8988T (cell line): ENCODE measurements at places on chromosomes 1 and 21.

DNA sequence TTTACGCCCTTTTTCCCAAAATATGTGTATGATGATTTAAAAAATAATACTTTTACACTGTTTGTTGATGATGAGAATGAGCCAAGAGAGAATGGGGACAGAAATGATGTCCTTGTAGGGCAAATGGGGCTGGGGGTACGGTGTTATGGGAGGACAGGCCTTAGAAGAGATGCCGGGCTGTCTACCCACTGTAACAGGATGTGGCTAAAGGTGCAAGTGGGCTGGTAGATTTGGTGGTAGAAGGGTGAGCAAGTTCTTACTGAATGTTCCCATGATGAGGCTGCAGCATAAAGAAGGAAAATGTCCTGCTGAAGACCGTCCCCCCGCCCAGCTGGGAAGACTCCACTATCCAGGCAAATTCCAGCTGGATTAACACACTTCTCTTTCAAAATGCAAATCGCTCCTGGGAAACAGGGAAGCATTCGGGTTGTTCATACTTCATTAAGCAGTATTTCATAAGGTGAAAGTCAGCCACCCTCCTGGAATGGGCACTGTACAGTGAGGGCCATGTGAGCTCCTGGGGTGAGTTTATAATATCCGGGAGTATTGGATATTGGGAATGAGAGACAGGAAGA lies 14.0 kb downstream of the GPA33 start:
- no peak for DNase-seq

DNA sequence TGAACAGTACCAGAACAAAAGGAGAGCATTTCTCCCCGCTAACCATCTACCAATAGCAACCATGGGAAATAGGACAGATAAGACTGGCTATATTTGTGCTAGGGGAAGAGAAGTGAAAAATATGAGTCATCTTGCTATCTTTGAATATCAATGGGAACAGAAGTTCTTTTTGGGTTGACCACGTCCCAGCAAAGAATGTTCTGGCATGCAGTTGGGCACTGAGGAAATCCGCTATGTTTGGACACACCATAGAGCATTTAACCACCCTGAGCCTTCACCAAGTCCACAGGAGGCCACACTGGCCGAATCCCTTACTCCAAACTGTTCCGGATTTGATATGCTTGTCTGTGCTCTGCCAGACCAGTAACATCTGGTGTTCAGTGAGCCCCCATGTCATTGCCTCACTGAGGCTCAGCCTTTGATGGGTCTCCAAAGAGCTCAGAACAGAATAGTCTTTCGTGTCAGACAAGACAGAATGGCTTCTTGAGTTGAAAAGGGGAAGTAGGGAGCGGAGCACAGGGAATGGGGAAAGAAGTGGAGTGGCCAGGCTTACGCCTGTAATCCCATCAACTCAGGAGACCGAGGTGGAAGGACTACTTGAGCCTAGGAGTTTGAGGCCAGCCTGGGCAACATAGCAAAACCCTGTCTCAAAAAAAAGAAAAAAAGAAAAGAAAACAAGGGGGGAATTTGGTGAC lies 81.4 kb downstream of the SMYD2 start:
- DNase-seq, result no peak

DNA sequence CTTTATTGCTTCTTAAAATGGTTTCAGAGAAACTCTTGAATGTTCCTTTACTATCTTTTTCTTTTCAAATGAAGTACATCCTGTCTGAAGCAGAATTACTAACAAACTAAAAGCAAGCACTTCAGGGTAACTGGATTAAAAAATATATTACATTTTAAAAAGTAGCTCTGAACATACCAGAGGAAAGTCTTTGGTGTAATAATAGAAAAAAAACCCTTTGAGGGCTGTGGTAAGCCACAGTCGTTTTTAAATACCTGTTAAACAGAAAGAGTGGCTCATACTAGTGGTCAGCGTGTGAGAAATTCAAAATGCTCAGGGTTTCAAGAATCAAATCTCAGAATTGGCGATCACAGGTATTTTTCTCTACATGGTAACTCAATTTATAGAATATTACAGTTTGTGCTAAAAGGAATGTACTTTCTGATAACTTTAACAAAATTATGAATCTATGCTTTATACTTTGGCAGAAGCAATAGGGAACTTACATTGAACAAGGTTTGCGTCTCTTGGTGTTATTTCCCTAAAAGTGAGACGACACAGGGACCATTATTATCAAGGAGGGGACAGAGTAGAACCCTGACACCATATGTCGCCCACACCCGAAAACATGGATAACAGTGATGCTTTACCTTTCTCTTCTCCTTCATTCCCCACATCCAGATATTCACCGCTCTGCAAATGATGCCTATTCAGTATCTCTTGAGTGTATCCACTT lies 97.0 kb upstream of the DPH5 start:
- no peak for DNase-seq

- no peak for DNase-seq
Observed at GRCh38 chr1:116807394-116808199, 53.4 kb downstream of the CD2 start.

DNA sequence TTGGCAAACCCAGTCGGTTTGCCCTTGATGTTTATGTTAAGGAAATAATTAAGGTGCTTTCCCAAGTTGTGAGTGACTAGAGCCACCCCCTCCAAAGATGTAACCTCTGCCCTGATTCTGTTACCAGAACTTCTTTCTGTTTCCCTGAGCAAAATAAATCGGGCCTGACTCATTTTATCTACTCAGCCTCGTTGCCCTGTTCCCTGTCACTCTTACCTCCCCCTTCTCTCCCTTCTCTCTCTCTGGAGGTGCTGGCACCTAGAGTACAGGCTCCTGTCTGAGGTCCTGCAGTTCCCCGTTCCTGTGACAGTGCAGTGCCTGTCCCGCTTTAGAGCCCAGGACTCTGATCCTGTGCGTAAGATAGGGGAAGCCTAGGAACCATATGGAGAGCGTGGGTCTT lies 35.4 kb downstream of the CXADR start:
- DNase-seq, result no peak

DNA sequence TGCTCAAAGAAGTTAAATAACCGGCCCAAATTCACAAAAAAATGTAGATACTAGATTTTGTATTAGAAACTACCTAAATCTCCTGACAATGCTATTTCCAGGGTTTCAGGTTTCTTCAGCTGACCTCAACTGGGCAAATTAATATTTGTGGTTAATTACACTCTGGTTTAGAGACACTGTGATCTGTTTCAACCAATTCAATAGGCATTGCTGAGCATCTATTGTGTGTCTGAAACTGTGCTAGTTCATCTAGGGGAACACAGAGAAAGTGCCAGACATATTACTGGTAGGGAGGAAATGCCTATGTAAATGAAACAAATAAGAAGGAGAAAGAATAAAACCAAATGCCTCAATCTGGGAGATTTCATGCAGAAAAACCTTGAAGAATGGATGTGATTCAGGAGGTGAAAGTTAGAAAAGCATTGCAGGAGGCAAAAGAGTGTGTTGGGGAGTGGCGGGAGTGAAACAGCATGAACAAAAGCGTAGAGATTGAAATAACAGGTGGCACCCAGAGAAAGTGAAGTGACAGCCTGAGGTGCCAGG lies 51.3 kb upstream of the IVNS1ABP start:
- DNase-seq, result no peak

DNA sequence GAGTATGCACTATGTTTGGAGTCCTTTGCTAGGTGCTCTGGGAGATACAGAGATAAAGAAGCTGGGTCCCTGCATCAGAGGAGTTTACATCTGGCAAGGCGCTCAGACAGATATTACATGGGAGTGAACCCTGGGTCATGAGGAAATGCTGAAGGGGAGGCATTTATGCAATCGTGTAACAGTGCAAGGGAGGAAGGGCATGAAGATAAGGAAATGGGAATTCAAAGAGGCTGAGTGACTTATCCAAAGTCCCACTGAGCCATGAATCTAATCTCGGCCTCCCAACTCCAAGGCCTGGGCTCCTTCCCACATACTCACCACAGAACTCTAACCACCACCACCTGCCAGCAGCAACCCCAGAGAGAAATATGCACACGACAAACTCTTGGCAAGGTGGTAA lies 51.6 kb downstream of the FAM163A start:
- DNase-seq, result no peak

DNA sequence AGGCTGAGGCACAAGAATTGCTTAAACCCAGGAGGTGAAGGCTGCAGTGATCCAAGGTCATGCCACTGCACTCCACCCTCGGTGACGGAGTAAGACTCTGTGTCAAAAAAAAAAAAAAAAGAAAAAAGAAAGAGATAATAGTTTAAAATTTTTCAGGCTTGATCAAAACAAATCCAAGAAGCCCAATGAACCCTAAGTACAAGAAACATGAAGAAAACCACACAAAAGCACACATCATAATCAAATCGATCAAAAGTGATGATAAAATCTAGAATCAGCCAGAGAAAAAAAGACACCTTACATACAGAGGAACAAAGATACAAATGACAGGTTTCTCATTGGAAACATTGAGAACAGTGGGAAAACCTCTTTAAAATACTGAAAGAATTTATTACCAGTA lies 31.5 kb downstream of the LDLRAD1 start:
- DNase-seq, result no peak

DNA sequence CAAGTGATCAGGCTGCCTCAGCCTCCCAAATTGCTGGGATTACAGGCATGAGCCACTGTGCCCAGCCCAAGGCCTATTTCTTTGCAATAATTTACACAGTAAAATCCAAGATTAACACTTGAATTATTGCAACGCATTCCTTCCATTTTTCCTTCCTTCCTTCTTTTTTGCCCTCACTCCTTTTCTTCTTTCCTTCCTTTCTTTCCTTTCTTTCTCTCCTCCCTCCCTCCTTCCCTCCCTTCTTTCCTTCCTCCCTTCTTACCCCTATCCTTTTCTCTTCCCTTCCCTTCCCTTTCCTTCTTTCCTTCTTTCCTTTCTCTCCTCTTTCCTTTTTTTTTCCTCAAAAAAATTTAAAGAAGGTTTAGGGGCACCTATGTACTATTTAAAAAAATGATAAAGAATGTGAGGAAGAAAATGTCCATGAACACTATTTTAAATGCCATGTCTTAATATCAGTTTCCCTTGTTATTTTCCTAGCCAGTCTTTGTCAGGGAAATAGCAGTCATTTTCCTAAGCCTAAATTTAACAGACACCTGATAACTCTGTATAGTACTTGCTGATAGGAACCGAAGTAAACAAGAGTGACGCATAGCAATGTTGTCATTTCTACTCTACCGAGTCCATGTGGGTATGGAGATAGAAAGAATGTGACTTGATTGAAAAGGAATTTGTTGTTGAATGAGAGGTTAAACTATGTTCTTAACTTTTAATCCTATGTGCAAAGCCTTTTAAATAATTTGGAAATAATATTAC lies 79.8 kb upstream of the HMCN1 start:
- DNase-seq, result no peak

DNA sequence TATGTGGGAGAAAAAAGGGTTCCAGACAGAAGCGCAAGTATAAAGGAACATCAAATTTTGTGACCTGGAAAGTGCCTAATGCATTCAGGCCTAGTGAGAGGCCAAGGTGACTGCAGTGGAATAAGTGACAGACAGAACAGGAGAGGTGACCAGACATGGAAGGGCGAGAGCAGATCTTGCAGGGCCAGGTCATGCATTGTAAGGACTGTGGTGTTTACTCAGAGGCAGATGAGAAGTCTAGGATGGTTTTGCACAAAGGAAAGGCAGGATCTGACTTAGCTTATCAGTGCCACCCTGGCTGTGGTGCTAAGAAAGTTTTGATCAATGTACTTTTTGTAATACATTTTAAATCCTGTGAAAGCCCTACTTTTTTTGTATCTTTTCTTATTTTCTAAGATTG lies 34.1 kb upstream of the AHCYL1 start:
- DNase-seq, result no peak

- DNase-seq, result no peak
Observed at GRCh38 chr1:245685111-245685810, 530.5 kb downstream of the KIF26B start.

GRCh38 chr1:30877205-30877912 lies 31.2 kb downstream of the SDC3 start:
- DNase-seq, result no peak

GRCh38 chr1:64875101-64875500 lies 91.2 kb downstream of the JAK1 start:
- DNase-seq, result no peak

- peak; percentile 68 for DNase-seq
Observed at GRCh38 chr1:52368383-52369172, 2.6 kb upstream of the CC2D1B start.

- no peak for DNase-seq
Observed at GRCh38 chr1:29653886-29654450, 417.6 kb downstream of the PTPRU start.

GRCh38 chr1:228513236-228513900 lies 26.2 kb downstream of the RNF187 start:
- DNase-seq, result no peak

DNA sequence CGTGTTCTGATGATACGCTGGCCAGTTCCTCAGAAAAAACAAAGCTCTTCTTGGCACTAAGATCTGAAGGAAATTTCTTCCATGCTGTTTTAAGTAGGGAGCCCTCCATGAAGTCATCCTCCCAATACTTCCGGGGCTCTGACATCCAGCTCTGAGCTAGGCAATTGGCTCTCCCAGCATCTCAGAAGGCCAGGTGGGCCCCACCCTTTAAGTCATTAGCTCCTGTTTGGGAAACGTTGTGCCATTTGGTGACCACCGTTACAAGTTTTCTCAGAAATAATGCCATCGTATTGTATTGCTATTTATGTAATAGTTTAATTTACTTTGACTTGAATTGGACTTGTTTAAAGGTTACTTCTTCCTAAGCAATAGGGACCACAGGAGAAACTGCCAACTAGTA lies 130.3 kb upstream of the EDN2 start:
- no peak for DNase-seq

- no peak for DNase-seq
Observed at GRCh38 chr1:201499191-201499590, 7.7 kb downstream of the CSRP1 start.

- DNase-seq, result no peak
Observed at GRCh38 chr1:153959454-153959853, 1.0 kb upstream of the CRTC2 start.

GRCh38 chr1:98001764-98002163 lies 80.9 kb upstream of the DPYD start:
- DNase-seq, result no peak

DNA sequence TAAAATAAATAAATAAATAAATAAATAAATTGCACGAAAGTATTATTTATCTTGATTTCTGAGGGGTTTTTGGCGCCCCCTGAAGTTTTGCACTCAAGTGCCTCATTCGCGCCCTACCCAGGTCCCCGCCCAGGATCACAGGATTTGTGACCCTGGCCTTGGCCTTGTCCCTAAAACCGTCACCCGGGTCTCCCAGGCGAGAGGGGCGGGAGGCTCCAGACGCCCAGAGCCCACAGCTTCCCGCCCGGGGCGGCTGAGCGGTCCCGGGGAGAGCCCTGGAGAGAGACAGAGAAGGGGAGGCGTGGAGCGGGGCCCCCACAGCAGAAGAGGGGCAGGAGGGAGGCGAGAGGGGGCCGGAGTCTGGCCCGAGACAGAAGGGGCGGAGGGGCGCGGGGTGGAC lies 91.8 kb upstream of the CASZ1 start:
- DNase-seq, result no peak

DNA sequence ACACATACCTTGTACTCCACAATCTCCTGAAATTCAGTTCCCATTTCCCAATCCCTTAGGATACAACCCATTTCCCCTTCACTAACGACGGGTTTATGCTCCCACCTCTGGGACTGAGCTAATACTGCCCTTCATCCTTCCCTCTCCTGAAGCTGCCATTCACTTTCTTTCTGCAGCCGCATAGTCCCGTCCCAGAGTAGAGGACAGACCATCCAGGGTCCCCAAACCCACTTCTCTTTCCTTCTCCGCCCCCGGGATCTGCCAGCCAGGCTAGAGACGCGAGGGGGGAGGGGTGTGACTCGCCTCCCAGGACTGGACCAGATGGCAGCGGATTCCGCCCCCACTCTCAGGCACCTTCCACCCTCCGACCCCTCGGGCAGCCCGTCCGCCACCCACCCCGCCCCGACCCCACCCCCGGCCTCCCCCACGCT lies 679 bp downstream of the ABL2 start:
- DNase-seq, result peak; percentile 41
